ENCODE measurements at places on chromosomes 7 and 10. TPM values are rescaled to one million over a fixed set of nuclear protein-coding genes. Genes with fewer than 3 reads are reported as not detected.

The ZNF518A gene
- total RNA-seq: 11.9 TPM

The ANKRD22 gene
- total RNA-seq: not detected

The FAM200A gene
- total RNA-seq: 3.6 TPM

The GNAI1 gene
- total RNA-seq: 19.7 TPM

The TMEM273 gene
- total RNA-seq: 3.7 TPM

The ANKRD61 gene
- total RNA-seq: 0.35 TPM

The ZNF277 gene
- total RNA-seq: 22.6 TPM

The FAS gene
- 6.0 TPM for total RNA-seq

The SLIT1 gene
- 0.05 TPM for total RNA-seq

The SUN3 gene
- total RNA-seq: not detected

The ASB10 gene
- total RNA-seq: not detected

The LIPJ gene
- total RNA-seq: 0.09 TPM

The C10orf62 gene
- not detected for total RNA-seq

The ATRNL1 gene
- total RNA-seq: not detected

The RSPH10B2 gene
- total RNA-seq: not detected

The UPK3B gene
- 0.97 TPM for total RNA-seq

The RAMP3 gene
- not detected for total RNA-seq

The SLC18A3 gene
- not detected for total RNA-seq

The PHKG1 gene
- total RNA-seq: 1.00 TPM

The SEMA3E gene
- not detected for total RNA-seq

The C10orf105 gene
- total RNA-seq: not detected

The ZCWPW1 gene
- 0.48 TPM for total RNA-seq

The PRSS58 gene
- total RNA-seq: not detected

The CALY gene
- total RNA-seq: not detected

The HYAL4 gene
- total RNA-seq: not detected

The PALD1 gene
- 73.3 TPM for total RNA-seq

The TRAPPC14 gene
- total RNA-seq: 24.0 TPM

The ASZ1 gene
- not detected for total RNA-seq

The POM121C gene
- total RNA-seq: 50.3 TPM

The ZNF746 gene
- total RNA-seq: 20.8 TPM

The SPDYE2 gene
- total RNA-seq: not detected

The C7orf57 gene
- total RNA-seq: not detected

The EMX2 gene
- total RNA-seq: not detected

The LOXL4 gene
- 1.4 TPM for total RNA-seq

The HSPA12A gene
- 0.30 TPM for total RNA-seq

The PON1 gene
- not detected for total RNA-seq

The LRIT1 gene
- total RNA-seq: not detected

The CCDC126 gene
- total RNA-seq: 8.6 TPM

The LMOD2 gene
- not detected for total RNA-seq

The MLXIPL gene
- total RNA-seq: not detected

The DRGX gene
- total RNA-seq: not detected

The PNLIPRP1 gene
- not detected for total RNA-seq

The INHBA gene
- 32.3 TPM for total RNA-seq

The POLR3A gene
- 22.1 TPM for total RNA-seq

The ASIC3 gene
- total RNA-seq: 0.69 TPM

The AMZ1 gene
- total RNA-seq: not detected

The MEST gene
- 52.6 TPM for total RNA-seq

The CFAP69 gene
- 4.4 TPM for total RNA-seq

The CYP2C8 gene
- not detected for total RNA-seq

The UNCX gene
- total RNA-seq: not detected

The VAX1 gene
- not detected for total RNA-seq

The ADD3 gene
- total RNA-seq: 55.2 TPM

The HOXA9 gene
- total RNA-seq: 62.9 TPM

The NDUFB8 gene
- 202 TPM for total RNA-seq

The ASAH2 gene
- total RNA-seq: 3.4 TPM

The ZPBP gene
- total RNA-seq: not detected

The GPR15LG gene
- total RNA-seq: not detected

Data from endothelial cell of umbilical vein (primary cell).